ENCODE measurements at places on chromosomes 13 and 19.

DNA sequence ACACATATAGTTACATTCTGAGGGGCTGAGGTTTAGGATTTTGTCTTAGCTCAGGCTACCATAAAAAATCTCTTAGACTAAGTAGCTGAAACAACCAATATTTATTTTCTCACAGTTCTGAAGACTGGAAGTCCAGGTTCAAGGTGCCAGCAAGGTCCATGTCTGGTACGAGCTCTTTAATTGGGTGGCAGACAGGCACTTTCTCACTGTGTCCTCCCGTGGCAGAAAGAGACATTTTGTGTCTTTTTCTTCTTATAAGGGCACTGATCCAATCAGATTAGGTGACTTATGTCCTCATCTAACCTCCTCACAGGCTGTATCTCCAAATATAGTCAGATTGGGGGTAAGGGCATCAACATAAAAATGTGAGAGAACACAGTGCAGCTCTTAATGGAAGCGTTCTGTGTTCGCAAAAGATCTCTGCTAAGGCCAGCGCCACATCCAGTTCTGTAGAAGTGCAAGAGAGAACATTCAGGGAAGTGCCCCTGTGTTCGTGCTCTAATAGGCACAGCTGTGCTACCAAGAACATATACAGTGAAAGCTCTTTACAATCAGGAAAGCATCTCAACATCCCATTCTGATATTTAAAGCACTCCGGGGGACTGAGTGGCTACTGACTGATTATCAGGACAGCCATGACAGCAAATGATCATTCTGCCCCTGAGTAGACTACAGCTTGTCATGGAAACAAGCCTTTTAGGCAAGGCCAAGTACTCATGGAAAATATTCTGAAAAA is 819.2 kb downstream of the LIG4 start:
- DNase-seq: no peak

DNA sequence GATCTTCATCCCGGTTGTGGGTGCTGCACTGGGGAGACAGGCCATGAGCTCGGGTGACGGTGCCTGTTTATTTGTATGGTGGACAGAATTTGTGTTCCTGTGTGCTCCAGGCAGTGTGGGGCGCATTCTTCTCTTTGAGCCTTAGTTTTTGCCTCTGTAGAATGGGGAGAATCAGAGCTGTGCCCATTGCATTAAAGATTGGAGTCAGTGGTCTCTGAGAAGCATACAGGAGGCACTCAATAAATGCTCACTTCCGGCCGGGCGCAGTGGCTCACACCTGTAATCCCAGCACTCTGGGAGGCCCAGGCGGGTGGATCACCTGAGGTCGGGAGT is 23.0 kb downstream of the NFIC start:
- DNase-seq: no peak

DNA sequence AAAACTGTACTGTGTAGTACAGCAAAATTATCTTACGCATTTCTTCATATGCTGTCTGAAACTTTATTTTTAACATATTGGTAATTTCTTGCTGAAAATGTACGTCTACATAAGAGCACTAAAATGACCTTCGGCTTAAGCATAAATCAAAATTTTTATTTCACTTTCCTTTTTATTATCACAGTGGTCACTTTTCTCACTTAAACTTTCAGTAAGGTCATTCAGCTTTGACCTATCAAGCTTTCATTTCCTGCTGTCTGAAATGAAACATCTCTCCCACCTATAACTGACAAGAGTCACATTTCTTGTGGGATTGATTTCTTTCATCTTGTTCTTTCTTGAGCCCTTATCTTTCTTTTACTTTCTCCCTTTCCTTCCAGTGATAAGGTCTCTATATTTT is 2212.7 kb upstream of the PCDH20 start:
- DNase-seq: no peak

DNA sequence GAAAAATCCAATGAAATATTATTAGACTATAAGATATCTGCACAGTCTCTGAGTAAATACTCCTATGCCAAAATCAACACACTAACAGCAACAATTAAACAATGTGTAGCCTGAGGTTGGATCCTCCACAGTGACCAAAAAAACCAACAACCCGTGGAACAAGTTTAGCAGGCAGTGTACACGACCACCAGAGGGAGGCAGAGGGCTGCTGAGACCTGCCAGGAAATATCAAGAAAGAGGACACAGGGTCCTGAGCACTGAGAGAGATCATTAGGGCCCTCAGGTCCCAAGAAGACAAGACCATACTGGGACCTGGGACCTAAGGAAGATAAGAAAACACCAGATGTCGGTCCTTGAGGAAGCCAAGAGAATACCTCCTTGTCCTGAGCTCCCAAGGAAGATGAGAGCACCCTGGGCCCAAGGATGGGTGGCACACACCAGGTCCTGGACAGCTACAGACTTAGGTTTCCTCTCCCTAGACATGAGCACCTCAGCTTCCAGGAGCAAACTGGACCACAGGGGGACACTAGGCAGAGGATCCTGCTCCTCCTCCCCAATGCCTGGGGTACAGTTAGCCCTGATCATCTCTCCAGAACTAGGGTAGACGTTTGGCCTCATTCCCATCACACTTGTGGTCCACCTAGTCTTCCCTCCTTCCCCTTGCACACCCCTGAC is 822 bp upstream of the ZNF274 start:
- DNase-seq: peak; percentile 10

- no peak for DNase-seq
Measured at GRCh38 chr13:110302997-110303396, 4.0 kb downstream of the COL4A1 start.

- DNase-seq: no peak
Measured at GRCh38 chr19:39951065-39951650, 16.7 kb upstream of the FCGBP start.

GRCh38 chr19:15869109-15869555 is 28.7 kb downstream of the CYP4F2 start:
- DNase-seq: peak; percentile 14
